ENCODE measurements at places on chromosomes 16 and 17.

DNA sequence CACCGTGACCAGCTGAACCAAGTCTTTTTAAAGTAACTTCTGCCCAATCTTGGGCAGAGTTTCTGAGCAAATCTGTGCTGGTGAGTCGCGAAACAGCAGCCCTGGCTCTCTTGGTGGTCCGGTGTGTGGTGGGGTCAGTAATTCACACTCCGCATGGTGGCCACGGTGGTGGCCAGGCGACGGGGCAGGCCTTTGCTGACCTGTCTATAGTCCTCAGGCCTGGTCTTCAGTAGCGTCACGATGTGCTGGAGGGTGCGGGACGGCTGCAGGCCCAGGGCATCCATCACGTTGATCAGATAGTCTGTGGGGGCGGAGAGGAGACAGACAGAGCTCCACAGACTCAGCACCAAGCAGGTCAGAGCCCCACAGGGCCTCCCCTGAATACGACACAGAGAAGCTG is 64.2 kb downstream of the COG7 start:
- no peak for DNase-seq

- DNase-seq: no peak
These were observed 48.3 kb upstream of the AXIN2 start for GRCh38 chr17:65609749-65610148.

GRCh38 chr17:4344926-4345325 is 21.5 kb downstream of the UBE2G1 start:
- DNase-seq: no peak

DNA sequence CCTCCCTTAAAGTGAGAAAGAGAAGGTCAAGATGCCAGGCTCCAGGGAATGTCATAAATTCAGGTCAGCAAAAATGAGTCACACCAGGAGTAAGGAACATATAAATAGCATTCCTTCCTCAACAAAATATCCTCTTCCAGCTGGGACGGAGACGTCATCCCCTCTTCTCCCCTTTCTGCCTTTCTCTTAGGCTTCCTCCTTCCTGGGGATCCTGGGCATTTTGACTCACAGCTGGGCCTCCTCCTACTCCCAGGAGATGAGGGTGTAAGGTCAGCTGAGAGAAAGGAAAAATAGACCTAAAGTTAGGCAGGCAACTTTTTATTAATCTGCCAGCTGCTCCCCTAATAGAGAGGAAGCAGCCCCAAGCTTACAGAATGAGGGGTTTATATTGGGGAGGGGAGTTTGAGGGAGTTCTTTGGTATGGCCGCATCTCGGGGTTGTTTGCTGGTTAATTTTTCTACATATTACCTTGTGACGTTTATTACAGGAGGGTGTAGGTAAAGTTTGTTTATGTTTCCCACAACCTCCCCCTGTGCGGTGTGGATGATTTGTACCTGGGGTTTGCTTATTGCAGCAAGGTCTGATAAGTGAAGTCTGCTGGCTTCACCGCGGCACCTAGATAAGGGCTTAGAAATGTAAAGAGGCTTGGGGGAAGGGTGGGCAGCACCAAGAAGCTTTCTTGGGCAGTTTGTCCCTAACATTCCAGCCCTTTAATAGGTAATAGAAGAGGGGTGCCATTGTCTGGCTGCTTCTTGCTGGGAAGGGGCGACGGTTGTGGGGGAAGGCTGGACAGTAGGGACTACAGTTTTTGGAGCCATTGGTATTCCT is 7.1 kb upstream of the ZNF747 start:
- no peak for DNase-seq

DNA sequence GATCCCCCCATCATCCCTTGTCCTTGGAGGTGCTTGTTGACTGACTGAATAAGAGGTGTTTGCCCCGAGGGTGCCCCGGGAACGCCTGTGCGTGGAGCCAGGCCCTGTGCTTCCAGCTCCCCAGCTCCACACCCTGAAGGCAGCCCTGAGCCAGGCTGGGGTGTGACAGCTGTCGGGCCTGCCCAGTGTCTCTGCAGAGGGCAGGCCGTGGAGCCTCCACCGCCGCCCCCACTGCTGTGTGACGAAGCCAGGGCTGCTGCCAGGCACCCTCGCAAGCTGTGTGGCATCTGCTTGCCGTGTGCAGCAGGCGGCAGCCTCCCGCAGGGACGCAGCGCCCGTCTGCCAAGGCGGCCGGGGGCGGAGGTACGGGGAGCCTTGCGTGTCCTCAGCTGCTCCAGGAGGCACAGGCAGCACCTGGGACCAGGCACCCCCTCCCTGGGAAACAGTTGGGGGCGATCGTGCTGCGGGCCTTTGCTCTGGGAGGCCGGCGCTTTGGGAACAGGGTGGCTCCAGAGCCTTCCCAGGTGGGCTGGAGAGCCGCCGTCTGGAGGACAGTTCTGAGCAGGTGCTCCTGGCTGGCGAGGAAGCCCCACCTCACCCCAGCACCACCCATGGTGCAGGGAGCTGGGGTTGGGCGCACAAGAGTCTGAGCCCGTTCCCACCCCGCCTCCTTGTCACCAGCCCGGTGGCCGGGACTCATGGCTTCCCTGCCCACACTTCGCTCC is 26.6 kb downstream of the GSE1 start:
- no peak for DNase-seq

DNA sequence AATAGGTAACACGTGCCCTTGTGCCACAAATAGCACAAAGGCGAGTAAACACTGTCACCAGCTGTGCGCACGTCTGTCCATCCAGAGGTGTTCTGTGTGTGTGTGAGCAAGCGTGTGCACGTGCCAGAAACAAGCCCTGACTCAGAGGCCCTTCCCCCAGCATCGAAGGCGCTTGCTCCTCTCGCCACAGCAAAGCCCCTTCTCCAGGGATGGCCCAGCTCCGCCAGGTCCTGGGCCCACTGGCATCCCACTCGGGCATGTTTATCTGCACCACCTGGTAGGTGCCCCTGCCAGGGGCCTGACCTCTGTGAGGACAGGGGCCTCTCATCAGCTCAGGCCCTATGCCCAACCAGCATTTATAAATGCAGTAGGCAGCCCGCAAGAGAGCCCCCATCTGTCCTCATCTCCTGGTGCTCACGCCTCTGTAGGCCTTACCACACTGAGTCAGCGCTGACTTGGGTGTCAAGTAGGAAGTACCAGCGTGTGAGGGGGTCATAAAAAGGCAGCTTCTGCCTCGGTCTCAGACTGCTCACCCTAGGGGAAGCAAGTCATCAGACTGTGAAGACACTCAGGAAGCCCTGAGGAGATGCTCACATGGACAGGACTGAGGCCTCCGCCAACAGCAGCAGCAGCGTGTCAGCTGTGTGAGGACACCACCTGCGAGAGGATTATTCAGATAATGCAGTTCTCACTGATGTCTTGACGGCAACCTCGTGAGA is 10.8 kb downstream of the TMEM235 start:
- DNase-seq: no peak

- no peak for DNase-seq
These were observed 4.2 kb upstream of the CBX4 start for GRCh38 chr17:79843474-79843815.

DNA sequence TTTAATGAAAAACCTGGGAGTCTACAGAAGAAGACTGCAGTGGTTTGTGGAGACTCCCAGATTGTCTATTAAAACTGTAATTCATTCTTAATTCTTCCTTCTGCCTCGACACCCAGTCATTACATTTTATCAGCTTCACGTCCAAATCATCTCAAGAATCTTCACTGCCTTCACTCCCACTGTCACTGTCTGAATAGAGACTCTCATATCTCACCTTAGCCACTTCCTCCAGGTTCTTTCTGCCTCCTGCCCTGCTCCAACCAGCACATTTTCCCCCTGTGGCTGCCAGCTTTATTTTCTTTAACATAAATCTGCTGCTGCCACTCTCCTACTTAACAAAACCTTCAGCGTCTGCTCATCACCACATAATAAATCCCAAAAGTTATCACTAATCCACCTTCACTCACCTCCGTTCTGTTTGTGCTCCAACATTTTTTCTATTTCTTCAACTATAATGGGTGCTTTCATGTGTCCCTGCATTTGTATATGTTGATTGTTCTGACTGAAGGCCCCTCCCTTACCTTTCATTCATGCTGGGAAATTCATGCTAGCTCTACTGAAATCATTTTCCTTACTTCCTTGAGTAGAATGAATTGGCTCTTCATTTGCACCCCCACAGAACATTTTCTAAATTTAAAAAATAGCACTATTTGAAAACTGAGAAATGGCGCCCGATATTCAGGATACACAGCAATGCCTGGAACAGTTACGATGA is 38.9 kb downstream of the KCNJ2 start:
- no peak for DNase-seq

DNA sequence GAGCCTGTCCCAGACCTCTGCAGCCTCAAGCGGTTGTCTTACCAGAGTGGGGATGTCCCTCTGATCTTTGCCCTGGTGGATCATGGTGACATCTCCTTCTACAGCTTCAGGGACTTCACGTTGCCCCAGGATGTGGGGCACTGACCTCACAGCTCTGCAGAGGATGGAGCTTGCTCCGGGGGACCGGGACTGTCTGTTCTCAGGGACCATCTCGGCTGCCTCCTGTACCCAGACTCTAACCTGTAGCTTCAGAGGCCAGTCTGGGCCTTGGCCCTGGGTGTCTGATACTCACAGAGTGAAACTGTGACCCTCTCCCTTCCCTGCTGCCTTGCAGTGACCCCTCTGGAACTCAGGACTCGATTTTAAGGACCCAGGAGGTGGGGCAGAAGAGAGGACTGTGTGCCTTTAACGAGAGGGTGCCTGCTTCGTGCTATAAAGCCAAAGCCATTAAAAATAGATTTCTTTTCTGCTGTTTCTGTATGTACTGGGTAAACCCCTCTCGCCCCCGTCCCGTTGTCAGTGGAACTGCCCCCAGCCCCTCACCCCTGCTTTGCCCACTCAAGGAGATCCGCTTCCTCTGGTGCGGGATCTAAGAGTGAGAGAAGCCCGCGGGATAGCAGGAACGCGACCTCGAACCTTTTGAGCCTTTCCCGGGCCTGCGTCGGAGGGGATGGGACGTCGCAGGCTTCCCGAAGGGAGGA is 1.1 kb upstream of the LLGL2 start:
- no peak for DNase-seq

DNA sequence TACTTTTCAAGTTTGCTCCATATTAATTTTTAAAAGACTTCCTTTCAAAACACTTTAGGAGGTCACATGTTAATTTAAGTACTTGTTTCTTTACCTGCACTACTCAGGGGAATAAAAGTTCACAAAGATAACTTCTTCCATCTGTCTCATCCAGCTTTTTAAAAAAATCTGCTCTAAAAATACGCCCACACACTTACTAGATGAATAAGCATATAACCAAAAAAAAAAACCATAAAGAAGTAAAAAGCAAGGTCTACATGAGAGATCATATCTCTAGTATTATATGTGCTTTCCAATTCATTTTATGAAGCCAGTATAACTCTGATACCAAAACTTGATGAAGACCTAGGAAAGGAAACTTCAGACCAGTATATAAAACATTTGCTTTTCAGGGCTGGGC is 17.2 kb downstream of the SKAP1 start:
- DNase-seq: no peak

DNA sequence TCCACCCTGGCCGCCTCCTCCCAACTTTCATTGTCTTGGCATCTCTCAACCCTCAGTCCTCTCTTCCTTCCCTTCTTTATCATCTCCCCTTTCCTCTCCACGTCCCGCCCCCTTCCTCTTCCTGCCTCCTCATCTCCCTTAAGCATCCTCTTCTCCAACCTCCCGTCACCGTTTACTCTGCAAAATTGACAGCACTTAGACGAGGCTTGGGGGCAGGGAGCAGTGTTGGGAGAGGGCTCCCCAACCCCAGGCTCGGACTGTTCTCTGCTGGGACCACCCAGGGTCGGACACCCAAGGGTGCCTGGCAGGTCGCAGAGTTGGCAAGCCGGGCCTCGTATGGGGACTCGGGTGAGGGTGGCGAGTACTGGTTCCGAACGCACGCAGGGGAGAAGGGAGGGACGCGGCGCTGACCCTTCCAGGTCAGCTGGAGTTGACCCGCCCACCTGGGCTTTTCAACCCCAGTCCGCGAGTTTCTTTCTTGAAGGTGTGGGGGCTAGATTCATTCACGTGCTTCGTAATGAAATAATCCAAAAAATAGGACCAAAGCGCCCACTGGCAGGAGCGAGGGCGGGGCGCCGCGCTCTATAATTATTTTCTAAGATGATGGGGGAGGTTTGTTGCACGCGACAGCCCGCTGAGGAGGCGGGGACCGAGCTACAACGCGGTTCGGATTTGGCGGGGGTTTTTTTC is 775 bp upstream of the PAGR1 start:
- DNase-seq: no peak

DNA sequence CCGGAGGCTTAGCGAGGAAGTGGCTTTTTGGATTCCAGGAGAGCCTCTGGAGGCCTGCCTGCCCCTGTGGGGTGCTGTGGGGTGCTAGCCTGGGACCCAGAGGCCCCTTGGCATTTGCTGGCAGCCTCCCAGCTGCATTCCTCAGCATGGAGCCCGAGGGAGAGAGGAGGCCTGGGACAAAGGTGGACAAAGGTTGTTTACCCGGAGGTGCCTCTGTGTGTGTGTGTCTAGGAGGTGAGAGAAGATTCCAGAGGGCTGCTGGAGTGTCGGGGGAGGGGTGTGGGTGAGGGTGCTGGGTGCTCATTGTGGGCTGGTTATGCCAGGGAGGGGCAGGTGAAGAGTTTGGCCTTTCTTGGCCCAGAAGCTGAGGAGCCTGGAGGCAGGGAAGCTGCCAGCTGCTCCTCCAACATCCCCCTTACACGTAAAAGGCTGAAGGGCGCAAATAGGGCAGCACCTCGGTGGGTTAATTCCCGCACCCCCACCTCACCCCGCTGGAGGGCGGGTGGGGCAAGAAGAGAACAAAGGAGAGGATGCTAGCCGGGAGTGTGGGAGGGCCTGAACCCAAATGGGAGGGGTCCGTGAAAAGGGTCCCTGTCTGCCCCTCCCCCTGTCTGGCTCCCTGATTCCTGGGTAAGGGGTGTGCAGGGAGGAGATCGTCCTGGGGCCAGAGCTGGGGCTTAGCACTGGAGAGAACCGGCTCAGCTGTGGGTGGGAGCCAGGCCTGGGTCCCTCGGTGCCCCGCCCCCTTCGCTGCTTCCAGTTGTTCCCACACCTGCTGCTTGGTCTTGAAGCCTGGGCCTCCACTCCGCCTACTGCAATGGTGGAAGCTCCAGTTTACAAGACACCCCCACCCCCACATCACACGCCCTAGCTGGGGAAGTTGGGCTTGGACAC is 9.9 kb downstream of the HEXIM2 start:
- no peak for DNase-seq

DNA sequence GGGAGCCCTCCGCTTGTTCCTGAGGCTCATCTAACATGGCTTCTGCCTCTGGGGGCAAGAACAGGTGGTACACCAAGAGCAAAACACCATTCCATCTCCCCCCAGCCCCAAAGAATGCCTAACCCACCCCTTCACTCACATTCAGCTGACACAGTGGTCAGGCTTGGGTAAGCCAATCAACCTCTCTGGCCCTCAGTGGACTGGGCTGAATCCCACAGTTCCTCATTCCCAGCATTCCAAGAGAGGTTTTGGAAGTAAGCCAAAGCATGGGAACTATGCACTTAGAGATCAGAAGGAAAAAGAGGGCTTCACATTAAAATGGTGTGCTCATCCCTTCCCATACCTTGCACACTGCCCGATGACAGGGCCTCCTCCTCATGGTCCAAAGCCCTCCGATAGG is 7.8 kb downstream of the PIGS start:
- DNase-seq: no peak

GRCh38 chr17:80990921-80991644 is 558 bp upstream of the CHMP6 start:
- no peak for DNase-seq

GRCh38 chr17:73104450-73104849 is 12.0 kb upstream of the SLC39A11 start:
- DNase-seq: no peak

- DNase-seq: no peak
These were observed 5.2 kb upstream of the RGS9 start for GRCh38 chr17:65131946-65132345.

- DNase-seq: no peak
These were observed 108.0 kb upstream of the CIBAR2 start for GRCh38 chr16:85220125-85220839.

GRCh38 chr16:67275321-67275720 is 4.0 kb upstream of the PLEKHG4 start:
- DNase-seq: no peak

Measured in stimulated activated CD8-positive, alpha-beta memory T cell treated with anti-CD3 and anti-CD28 coated beads, Interleukin-7, amount 100 ng/mL, for 48 hours (primary cell).